NCI-H526 (cell line): ENCODE measurements at places on chromosomes 13 and 19.
A peak's percentile ranks its signal among the peaks of the same experiment; 100 is the strongest.

DNA sequence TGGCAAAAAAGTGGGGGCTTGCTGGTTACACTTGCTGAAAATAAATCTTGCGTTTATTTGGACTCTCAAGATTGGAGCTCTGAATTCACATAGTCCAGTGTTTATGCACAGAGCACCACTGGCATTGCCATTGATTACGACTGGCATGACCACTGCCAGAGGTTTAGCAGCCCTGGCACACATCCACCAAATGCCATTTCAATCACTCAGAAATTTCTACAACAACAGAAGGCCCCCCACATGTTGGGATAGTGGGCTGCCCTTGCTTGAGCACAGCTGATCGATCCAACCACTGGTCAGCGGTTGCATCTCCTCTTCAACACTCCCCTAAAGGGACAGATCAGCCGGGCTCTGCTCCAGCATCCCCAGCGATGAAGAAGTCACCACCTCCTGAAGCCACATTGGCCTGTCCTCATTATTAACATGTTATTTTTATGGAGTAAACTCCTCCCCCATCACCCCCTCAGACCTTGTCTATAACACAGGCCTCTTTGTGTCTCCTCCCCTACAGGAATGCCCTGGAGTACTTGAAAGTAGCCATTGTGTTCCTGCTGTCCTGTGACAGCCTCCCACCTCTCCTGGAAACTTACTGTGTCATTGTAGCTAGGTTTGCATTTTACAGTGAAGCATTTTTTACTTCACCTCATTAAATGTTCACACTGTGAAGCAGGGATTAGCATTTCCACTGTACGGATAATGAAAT, 51.3 kb downstream of the CDADC1 start:
- DNase-seq, result peak; percentile 65

- peak; percentile 15 for DNase-seq
Measured at GRCh38 chr19:14505488-14506239, 9.7 kb upstream of the GIPC1 start.

DNA sequence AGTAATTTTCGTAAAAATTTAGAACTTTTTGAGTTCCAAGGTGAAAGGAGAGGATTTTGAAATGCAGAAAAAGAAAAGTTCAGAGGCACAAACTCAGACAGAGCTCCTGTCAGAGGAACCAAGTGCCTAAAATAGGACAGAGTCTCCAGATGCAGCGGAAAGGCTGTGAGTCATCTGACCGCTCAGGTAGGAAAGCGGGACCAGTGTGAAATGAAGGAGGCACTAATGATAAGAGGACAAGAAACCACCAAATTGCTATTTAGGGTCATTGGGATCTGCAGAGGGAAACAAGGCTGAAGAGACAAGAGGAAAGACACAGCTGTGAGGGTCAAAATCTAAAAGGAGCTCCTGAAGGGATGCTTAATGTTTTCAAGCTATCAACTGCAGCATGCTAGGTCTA, 34.9 kb downstream of the IRS2 start:
- no peak for DNase-seq

DNA sequence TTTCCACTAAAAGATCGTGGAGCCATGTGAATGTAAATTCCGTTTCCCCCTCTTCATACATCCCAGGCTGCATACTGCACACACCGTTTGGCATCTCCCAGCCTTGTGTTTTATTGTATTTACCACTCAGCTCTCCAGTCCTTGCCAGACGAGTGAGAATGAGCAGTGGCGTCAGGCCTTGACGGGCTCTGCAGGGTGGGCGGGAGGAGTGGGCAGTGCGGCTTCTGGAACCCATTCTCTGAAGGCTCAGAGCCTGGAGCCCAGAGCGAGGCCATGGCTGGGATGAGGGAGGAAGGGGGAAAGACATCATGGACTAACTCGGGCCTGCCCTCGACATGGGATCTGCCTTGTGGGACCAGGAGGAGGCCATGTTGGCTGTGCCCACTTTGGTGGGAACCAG, 25.1 kb downstream of the BICRA start:
- no peak for DNase-seq

DNA sequence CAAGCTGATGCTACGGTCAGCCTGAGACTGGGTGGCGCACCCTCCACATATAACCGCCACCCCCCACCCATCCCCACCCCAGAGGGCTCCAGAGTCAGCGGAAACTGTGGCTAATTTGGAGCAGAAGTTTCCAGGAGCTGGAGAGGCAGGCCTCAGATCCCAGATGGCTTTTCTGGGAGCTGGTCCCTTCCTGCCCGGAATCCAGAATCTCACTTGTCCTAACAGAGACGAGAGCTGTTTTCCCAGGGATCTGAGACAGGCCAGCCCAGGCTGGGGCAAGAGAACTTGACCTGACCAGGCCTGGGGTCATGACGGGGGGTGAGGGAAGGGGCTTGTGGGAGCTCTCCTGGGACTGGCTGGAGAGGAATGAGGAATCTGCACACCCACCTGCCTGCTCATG, 6.5 kb downstream of the EPHX3 start:
- DNase-seq, result no peak

DNA sequence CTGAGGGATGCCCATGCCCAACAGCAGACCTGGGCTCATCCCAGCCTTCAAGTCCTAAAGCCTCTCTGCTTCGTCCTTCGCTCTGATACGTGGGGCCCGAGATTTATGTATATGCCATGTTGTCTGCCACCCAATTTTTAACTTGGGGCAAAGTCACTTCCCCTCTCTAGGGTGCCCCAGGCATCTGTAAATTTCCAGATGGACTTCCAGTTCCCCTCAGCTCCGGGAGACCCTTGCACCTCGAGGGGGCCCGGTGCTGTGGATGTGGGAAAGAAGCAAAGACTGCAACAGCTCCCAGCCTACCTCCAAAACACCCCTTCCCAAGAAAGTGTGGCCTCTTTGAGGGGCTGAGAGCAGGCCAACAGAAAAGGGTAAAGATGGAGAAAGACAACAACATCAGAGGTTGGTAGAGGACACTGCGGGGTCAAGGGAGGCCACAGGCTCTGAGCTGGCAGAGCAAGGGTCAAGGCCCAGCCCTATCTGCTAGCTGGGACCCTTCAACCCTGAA, 97.4 kb downstream of the STK24 start:
- DNase-seq, result no peak

DNA sequence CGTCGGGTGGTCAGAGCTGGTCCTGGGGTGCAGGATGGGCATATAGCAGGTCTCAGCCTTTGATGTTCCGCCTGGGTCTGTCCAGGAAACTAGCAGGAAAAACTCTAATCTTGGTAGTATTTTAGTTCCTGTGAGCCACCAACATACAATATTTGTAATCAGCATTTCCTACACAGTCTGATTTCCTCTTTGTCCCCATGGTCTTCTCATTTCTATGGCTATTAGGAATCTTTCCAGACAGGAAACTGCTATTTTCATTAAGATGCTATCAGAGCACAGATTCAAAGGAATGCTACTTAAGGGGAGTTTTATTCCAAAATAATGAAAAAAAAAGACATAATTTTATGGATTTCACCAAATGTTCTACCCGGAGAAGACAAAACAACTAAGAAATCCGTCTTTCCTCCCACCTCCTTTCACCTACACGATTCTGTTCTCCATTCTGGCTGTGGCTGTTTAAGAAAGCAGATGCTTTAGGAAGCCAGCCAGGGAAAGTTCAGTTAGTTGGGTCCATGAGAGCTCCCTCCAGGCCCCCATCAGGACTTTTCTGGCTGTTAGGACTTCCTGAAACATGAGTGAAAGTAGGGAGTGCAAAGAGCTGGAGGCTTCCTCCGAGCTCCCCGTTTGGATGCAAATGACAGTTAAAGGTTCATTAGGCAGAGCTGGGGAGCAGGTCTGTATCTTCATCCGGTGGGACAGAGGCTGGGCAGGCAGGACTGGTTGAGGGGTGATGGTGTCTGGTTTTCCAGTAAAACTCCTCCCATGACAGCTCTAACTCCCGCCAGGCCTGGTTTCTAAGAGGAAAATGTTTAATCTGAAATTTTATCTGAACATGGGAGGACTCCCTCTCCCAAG, 36.3 kb downstream of the SHISA2 start:
- DNase-seq, result peak; percentile 77

DNA sequence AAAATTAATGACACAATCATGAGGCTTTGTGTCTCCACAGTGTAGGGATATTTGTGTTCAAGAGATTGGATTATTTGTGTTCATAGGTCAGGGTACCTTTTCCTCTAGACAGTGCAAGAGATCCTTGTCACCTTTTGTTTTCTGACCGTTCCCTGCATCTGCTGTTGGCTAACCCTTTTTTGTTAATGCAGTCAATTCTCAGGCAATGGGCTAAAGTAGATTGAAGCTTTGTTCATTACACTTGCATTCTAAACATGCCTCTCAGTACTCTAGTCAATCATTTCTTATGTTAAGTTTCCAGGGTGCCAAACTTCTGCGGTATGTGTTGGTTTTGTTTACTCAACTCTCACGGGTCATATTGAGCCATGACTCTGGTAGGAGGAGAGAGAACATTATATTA, 1.8 kb upstream of the MED4 start:
- no peak for DNase-seq

GRCh38 chr13:72566526-72566925, 160.9 kb downstream of the MZT1 start:
- no peak for DNase-seq

GRCh38 chr13:72218966-72219365, 352.0 kb upstream of the DACH1 start:
- no peak for DNase-seq

- no peak for DNase-seq
Measured at GRCh38 chr19:58388175-58388526, 1.1 kb downstream of the RPS5 start.

- DNase-seq, result no peak
Measured at GRCh38 chr19:34306213-34306661, 51.9 kb downstream of the GARRE1 start.

GRCh38 chr19:54338521-54338920, 441 bp downstream of the LILRA4 start:
- no peak for DNase-seq

DNA sequence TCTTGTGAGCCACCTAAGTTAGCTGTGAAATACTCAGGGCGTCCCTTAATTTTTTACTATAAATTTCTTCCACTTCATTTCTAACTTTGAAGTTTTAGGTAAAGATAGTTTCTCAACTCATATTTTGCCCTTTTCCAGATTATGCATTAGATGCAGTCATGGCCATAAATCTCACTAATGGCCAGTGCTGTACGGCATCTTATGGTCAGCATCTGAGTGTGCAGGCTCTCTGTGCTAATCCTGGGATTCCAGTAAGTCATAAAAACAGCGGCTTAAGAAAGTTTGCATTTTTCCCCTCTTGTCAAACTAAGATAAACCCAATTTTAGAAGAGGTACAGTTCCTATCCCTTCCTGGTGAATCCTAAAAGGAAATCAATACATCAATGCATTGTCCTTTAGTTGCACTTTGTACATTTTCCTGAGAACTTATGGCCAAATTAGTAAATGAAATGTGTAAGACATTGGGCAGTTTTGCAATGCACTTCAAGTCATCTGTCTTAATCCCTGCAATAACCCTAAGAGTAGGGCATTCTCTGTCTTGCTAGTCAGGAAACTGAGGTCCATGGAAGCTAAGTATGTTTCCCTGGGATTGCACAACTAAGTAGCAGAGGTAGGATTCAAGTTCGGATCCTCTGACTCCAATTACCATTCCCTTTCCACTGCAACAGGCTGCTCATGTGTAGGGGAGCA, 146.2 kb downstream of the DCT start:
- no peak for DNase-seq

DNA sequence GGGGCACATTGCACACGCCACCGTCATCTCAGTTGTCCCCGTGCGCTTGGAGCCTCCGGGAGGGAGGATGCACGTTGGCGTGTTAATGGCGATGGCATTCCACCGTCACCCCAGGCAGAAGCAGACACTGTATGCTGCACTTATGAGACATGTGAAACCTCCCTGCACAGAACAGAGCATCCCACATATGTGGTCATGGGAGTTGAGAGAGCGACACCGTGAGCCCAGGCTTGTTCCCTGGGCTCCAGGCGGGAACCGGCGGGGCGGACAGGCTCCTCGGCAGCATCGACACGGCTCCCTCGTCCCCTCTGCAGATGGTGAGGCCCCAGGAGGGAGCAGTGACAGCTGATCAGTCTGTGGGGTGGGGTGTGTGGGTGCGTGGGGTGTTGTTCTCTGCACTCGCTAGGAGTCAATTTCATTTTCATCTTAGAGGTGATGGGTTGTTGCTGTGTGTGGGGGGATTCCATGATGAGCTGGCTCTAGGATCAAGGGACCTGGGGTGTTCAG, 40.4 kb downstream of the CRTC1 start:
- DNase-seq, result no peak

DNA sequence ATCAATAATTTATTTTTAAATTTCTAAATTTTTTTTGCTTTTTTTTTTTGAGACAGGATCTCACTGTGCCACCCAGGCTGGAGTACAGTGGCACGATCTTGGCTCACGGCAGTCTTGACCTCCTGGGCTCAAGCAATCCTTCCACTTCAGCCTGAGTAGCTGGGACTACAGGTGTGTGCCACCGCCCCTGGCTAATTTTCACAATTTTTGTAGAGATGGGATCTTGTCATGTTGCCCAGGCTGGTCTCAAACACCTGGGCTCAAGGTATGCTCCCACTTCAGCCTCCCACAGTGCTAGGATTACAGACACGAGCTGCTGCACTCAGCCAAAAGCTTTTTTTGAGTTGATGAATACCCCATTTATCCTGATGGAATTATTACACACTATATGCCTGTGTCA, 50.8 kb downstream of the DPY19L3 start:
- no peak for DNase-seq

DNA sequence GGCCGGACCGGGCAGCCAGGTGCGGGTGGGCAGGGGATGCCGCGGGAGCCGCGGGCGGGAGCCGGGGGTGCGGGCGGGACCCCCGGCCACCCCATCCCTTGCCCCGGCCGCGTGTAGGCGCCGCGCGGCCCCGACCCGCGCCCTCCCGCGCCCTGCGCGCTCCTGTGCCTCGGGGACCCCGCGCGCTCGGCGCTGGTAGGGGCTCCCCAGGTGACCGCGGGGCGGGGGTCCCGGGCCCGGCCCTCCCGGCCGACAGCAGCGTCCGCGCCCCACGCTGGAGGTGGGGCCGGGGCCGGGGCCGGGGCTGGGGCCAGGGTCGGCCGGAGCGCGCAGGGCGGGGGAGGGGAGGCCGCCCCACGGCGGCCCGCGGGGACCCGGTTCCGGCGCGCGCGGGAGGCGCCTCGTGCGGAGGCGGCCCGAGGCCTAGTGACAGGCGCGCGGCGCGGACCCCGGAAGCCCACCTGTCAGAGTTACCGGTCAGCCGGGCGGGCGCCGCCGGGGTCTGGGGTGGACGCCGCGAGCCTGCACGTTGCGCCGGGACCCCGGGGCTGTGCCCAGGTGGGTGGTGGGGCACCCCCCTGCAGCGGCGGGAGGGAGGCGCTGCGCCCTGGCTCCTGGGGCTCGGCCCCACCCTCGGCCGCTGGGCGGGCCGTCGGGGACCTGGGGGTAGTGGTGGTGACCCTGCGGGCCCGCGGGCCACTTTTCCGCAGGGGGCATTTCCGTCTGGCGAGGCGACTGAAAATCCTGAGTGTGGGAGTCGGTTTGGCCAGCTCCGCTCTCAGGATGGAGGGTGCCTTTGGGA, 518 bp downstream of the TFDP1 start:
- peak; percentile 65 for DNase-seq

GRCh38 chr13:113207890-113208420, 514 bp downstream of the PCID2 start:
- peak; percentile 62 for DNase-seq
